ENCODE measurements at places on chromosomes 4 and X. TPM values are rescaled to one million over a fixed set of nuclear protein-coding genes. Genes with fewer than 3 reads are reported as not detected.

DNA sequence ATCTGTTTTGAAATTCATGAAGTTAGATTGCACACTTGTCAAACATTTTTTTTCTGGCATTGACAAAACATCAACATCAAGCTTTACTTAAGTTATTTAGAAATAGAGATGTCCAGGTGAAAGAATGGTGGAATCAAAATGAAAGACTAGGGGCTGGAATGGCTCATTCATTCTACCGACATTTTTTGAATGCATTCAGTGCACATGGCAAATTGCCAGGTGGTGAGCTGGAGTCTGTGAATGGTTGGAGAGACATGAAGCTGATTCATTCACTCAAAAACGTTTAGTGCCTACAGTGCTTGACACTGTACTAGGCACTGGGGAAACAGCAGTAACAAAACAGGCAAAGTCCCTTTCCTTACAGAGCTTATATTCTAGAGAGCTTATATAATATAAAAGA, 292.4 kb downstream of the PPP1R2C start:
- peaks cover 4% of the 10 kb centered on the region for H3K27me3 ChIP-seq
- no peak overlapping the region for H3K27ac ChIP-seq
- H3K36me3 ChIP-seq: peaks cover 4% of the 10 kb centered on the region
- no peaks in the 10 kb centered on the region for H3K4me1 ChIP-seq
- no peak for DNase-seq

DNA sequence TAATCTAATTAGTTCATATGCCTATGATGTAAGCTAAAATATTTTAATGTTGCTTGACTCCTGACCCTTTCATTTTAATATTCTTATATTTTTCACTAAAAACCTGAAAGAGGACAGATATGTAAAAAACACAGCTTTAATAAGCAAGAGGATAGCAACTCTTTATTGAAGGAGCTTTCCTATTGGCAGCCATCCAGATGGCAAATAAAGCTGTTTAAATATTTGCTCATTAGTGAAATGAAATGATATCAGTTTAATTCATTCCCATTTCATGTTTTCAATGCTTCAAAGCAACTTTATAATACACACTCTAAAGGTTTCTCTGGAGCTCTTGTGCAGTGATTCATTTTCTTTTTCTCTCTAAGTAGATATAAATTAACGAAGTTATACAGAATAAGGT, 473.4 kb downstream of the PCDH7 start:
- H3K4me1 ChIP-seq: no peaks in the 10 kb centered on the region
- no peaks in the 10 kb centered on the region for H3K27me3 ChIP-seq
- DNase-seq: no peak
- no peak overlapping the region for H3K27ac ChIP-seq
- no peaks in the 10 kb centered on the region for H3K36me3 ChIP-seq

GRCh38 chr4:3205995-3206394, 43.0 kb upstream of the MSANTD1 start:
- no peak for DNase-seq
- H3K27ac ChIP-seq: no peak overlapping the region
- H3K4me1 ChIP-seq: peaks cover 12% of the 10 kb centered on the region
- peaks cover 36% of the 10 kb centered on the region for H3K36me3 ChIP-seq
- H3K4me3 ChIP-seq: no peak overlapping the region
- no peaks in the 10 kb centered on the region for H3K27me3 ChIP-seq

DNA sequence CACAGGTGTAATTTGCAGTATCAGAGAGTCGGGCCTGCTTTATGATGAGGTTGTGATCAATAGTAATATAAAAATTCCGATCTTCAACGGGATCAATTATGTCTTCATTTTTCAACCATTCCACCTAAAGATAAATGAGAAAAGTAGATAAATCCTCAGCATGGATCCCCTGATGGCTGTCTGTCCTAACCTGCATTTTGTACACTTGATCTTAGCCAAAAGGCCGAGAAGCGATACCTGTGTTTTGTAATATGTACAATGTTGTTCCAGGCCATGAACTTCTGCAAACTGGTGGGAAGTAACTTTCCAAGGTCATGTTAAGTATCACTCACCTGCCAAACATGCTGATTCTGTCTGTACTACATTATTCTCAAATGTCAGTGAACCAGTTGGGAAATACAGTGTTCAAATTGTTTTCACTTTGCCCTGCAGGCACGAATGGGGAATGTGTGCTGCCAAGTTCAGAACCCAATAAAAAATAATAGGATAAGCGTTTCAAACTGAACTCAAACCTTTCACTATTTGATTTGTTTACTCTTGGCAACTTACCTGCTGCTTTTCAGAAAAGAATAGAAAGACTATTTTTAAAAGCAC, 298.1 kb downstream of the UNC5C start:
- H3K4me1 ChIP-seq: no peaks in the 10 kb centered on the region
- no peaks in the 10 kb centered on the region for H3K27me3 ChIP-seq
- no peak overlapping the region for H3K27ac ChIP-seq
- DNase-seq: no peak

DNA sequence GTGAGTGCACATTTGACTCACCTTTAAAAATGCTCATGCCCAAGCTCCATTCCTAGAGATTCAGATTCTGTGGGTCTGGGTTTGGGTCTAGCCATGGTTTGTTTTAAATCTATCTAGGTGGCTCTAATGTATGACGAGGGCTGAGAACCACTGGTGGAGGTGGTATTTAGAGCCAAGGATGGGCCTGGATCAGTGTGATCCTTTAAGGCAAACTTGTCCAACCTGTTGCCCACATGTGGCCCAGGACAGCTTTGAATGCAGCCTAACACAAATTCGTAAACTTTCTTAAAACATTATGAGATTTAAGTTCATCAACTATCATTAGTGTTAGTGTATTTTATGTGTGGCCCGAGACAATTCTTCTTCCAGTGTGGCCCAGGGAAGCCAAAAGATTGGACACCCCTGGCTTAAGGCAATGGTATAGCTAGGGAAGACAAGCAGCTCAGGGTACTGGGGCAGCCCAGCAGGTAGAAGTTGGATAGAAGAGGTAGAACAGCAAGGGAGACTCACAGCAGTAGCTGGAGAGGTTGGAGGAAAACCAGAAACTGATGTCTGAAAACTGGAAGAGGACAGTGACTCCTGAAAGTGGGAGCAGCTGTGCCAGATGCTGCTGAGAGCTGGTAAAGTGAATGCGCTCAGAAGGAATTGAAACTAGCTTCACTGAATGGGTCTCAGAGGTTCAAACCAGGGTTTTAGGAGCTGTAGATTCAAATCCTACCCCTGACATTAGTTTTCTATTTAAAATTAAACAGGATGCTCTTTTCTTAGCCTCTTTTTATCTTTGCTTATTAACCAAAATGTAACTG, 18.2 kb downstream of the ADD1 start:
- H3K27ac ChIP-seq: peak overlapping the region; percentile 91
- peaks cover 67% of the 10 kb centered on the region for H3K4me1 ChIP-seq
- no peak for DNase-seq
- peaks cover 2% of the 10 kb centered on the region for H3K27me3 ChIP-seq

GRCh38 chr4:41257257-41257901, 651 bp downstream of the UCHL1 start:
- peak; percentile 52 for DNase-seq
- H3K27me3 ChIP-seq: peaks cover 2% of the 10 kb centered on the region
- H3K4me1 ChIP-seq: peaks cover 20% of the 10 kb centered on the region
- H3K4me3 ChIP-seq: peak overlapping the region; percentile 95
- no peak overlapping the region for H3K27ac ChIP-seq

GRCh38 chr4:165209796-165210195, 2.4 kb downstream of the KLHL2 start:
- H3K36me3 ChIP-seq: no peaks in the 10 kb centered on the region
- H3K27me3 ChIP-seq: peaks cover 9% of the 10 kb centered on the region
- no peak overlapping the region for H3K4me3 ChIP-seq
- DNase-seq: no peak

BBS7 gene
- total RNA-seq: 20.4 TPM

RAB28 gene
- total RNA-seq: 17.5 TPM

ADGRG2 gene
- total RNA-seq: not detected
